Activated CD4-positive, alpha-beta memory T cell treated with anti-CD3 and anti-CD28 coated beads for 36 hours (primary cell): ENCODE measurements at places on chromosomes 4 and X. TPM values are rescaled to one million over a fixed set of nuclear protein-coding genes. Genes with fewer than 3 reads are reported as not detected.

GRCh38 chr4:77092975-77093374 is 17.2 kb upstream of the CCNI start:
- H3K36me3 ChIP-seq = no peaks in the 10 kb centered on the region
- DNase-seq = no peak
- H3K27ac ChIP-seq = no peak overlapping the region
- no peaks in the 10 kb centered on the region for H3K27me3 ChIP-seq
- H3K4me1 ChIP-seq = peaks cover 9% of the 10 kb centered on the region

DNA sequence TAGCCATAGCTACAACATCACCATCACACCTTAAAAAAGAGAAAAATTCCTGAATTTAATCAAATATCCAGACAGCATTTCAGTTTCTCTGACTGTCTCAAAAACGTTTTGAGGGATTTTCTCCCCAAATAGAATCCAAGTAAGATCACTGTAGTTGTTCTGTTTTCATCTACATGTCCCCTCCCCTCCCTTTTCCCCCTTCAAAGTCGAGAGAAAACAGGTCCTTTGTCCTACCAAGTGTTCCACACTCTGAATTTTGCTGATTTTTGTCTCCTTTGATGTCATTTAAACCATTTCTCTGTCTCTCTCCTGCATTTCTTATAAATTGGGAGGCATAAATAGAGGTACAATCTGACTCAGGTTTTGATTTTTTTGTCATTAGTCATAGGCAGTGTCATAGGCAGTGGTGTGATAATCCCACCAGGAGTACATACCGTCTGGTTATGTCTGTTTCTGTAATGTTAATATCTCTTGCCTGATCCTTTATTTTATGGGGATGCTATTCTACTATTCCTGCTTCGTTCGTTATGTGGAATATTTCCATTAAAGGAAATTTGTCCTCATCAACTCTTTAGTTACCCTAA is 348.6 kb downstream of the PTTG2 start:
- H3K36me3 ChIP-seq = peaks cover 2% of the 10 kb centered on the region
- DNase-seq = no peak
- H3K4me3 ChIP-seq = no peak overlapping the region
- H3K27me3 ChIP-seq = peaks cover 14% of the 10 kb centered on the region

The KDM5C gene
- total RNA-seq = 77.6 TPM

The HDAC8 gene
- total RNA-seq = 19.7 TPM

The GAGE12E gene
- not detected for total RNA-seq

The TGIF2LX gene
- not detected for total RNA-seq
